ENCODE measurements at places on chromosomes 1 and 21. TPM values are rescaled to one million over a fixed set of nuclear protein-coding genes. Genes with fewer than 3 reads are reported as not detected.

DNA sequence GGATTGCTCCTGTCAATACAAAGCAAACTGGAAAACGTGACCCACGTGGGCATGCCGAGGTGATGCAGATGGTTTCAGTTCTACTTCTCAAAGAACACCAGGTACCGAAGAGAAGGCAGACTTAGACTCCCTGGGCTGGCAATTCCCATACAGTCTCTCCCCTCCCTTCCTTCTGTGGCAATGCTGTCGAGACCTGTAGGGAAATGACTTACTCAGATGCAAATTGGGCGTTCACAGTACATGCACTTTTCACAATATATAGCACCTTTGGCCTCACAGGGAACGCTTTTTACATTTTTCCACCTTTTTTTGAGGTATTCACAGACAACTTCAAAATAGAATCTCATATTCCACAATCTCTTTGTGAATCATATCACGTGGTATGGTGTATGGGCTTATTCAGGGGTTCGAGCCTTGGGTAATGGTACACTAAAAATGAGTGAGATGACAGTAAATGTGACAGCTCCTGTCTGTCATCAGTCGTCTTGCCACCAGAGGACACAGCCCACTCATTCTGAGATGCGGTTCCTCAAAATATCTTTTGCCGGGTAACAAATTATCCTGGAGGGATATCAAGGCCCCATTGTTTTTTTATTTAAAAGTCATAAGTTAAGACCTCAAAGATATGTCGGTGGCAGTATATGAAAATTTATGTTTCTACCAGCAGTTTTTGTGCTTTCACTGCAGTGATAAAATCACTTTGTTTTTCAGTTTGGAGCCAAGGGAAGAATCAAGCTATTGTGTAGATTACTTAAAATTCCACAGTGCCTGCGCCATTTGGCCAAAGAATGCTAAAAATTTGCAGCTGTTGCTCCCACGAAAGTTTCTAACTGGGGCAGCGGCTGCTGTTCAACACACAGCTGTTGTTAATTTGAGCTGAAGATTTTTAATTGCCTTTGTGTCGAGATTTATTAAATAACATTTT is 168.4 kb downstream of the ZZZ3 start:
- peak overlapping the region; percentile 23 for H3K4me3 ChIP-seq
- peak overlapping the region; percentile 68 for H3K27ac ChIP-seq
- DNase-seq = peak; percentile 33
- peaks cover 4% of the 10 kb centered on the region for H3K4me1 ChIP-seq
- H3K27me3 ChIP-seq = no peaks in the 10 kb centered on the region
- H3K36me3 ChIP-seq = no peaks in the 10 kb centered on the region

DNA sequence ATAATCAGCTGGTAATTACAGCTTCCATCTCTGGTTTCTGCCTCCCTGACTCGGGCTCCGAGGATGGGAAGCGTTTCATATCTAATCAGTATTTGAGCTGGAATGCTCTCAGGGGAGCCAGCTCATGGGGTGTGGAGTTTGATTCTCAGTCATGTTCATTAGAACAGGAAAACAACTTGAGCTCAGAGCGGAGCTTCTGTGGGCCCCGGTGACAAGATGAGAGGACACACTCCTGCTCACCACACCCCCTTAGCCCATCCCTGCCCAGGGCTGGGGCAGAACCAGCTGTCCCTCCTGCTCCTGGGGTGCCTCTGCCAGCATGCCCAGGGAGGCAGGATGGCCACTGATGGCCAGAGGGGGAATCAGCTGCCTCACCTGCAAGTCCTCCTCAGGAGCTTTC is 726.0 kb downstream of the PTPRU start:
- peaks cover 5% of the 10 kb centered on the region for H3K4me1 ChIP-seq
- H3K27me3 ChIP-seq = no peaks in the 10 kb centered on the region
- no peaks in the 10 kb centered on the region for H3K36me3 ChIP-seq
- no peak overlapping the region for H3K27ac ChIP-seq
- DNase-seq = no peak

DNA sequence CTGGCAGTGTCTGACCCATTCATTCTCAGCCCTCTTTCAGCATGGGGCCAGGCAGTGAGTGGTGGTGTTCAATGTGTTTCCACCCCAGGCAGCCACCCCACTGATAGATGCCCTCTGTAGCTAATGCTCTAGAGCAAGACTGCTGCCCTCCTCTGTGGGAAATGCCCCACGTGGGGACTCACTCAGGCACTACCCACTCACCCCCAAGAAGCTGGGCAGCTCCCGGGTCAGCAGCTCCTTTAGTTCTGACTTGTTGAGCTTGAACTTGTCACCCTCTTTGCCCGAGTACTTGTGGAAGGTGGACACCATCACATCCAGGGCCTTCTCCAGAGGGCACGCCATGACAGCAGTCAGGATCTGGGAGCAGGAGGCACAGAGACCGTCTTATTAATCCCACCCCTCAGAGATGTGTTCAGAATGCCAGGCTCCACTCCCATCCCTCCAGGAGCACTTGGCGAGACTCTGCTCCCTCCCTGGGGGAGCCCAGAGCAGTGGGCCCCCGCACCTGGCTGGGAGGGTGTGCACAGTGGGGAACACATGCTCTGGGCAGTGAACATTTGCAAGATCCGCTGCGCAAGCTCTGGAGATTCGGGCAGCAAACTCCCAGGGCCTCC is 1.0 kb downstream of the S100A4 start:
- peaks cover 29% of the 10 kb centered on the region for H3K4me1 ChIP-seq
- no peak for DNase-seq
- no peaks in the 10 kb centered on the region for H3K27me3 ChIP-seq
- no peaks in the 10 kb centered on the region for H3K36me3 ChIP-seq
- H3K27ac ChIP-seq = peak overlapping the region; percentile 55

GRCh38 chr1:215287362-215287761 is 204.8 kb downstream of the KCNK2 start:
- H3K36me3 ChIP-seq = no peaks in the 10 kb centered on the region
- no peak for DNase-seq
- no peak overlapping the region for H3K4me3 ChIP-seq
- no peak overlapping the region for H3K27ac ChIP-seq
- no peaks in the 10 kb centered on the region for H3K27me3 ChIP-seq

DNA sequence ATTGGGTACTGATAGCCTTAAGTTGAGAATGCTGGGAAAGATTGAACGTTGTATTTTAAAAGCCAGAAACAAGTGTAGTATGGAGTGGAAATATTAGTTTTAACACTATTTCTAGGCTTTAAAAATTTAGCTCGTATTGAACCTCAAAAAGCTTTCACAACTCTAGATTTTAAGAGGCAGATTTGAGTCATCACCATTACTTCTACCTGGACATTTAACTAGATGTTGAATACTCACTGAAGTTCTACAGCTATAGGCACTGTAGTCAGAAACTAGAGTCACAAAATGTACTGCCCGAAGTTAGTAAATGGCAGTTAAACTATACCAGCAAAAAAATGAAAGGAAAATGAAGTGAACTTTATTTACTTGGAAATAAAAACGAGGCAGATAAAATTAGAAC is 96.5 kb downstream of the NEK7 start:
- no peak for DNase-seq
- no peaks in the 10 kb centered on the region for H3K36me3 ChIP-seq
- H3K27me3 ChIP-seq = no peaks in the 10 kb centered on the region
- H3K4me3 ChIP-seq = no peak overlapping the region
- peaks cover 7% of the 10 kb centered on the region for H3K4me1 ChIP-seq

DNA sequence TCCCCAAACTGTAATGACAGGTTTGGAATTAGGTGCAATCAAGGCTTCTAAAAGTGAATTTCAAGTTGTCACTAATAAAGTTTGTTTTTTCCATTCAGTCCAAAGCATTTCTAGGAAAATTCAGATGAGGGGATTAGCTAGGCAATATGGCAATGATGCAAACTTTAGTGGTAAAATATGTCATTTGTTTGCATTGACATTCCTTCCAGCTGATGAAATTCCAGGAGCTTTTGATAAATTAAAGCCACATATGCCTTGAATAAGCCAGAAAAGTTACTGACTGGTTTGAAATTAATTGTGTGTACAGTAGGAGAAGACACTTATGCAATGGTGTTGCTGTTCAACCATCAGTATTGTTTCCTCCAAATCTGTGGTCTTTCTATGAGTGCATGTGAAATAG is 57.8 kb downstream of the MROH9 start:
- no peaks in the 10 kb centered on the region for H3K4me1 ChIP-seq
- no peaks in the 10 kb centered on the region for H3K36me3 ChIP-seq
- no peak for DNase-seq
- H3K27me3 ChIP-seq = no peaks in the 10 kb centered on the region
- H3K4me3 ChIP-seq = no peak overlapping the region

CTSS gene
- not detected for total RNA-seq

GBP7 gene
- total RNA-seq = not detected

GRCh38 chr21:15439726-15440125 is 290.1 kb upstream of the USP25 start:
- H3K4me1 ChIP-seq = peaks cover 3% of the 10 kb centered on the region
- H3K4me3 ChIP-seq = no peak overlapping the region
- DNase-seq = no peak
- no peak overlapping the region for H3K27ac ChIP-seq
- no peaks in the 10 kb centered on the region for H3K36me3 ChIP-seq
- no peaks in the 10 kb centered on the region for H3K27me3 ChIP-seq

PITHD1 gene
- 68.8 TPM for total RNA-seq

- no peak for DNase-seq
- H3K36me3 ChIP-seq = no peaks in the 10 kb centered on the region
These were observed 37.1 kb upstream of the EXO1 start for GRCh38 chr1:241810769-241811405.

GRCh38 chr21:30747159-30747558 is at the start of gene KRTAP21-2:
Gene KRTAP21-2, minus strand, starts transcription at chr21:30747259. Its CDS starts 57 bp downstream, at chr21:30747202.
- no peak for DNase-seq
- no peaks in the 10 kb centered on the region for H3K36me3 ChIP-seq
- no peaks in the 10 kb centered on the region for H3K4me1 ChIP-seq
- no peaks in the 10 kb centered on the region for H3K27me3 ChIP-seq
- H3K4me3 ChIP-seq = no peak within 1 kb of the TSS

Measured in H1 (cell line).